GM06990 (cell line): ENCODE measurements at places on chromosomes 11 and 22.

DNA sequence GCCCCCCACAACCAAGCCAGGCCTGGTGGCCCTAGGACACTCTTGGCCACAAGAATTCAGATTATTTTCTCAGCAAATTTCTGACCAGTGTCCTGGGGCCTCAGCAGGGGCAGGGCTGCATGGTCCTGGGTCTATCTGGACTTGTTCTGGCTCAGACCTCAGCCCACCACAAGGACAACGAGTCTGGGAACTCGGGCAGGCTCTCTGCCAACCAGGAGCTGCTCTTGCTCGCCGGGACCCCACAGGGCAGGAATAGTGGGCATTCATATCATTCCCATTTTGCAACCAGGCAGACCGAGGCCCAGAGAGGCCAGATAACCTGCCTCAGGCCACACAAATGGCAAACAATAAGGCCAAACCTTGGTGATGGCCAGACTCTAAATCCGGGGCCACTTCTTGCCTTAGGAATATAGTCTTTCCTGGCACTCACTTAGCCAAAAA, 75.4 kb upstream of the WNT7B start:
- no peak for DNase-seq

- no peak for DNase-seq
Observed at GRCh38 chr22:35838855-35839576, 121.3 kb downstream of the APOL5 start.

GRCh38 chr11:13143486-13144297, 133.9 kb upstream of the BMAL1 start:
- DNase-seq, result no peak

GRCh38 chr11:92865352-92865751, 104.1 kb upstream of the MTNR1B start:
- no peak for DNase-seq

DNA sequence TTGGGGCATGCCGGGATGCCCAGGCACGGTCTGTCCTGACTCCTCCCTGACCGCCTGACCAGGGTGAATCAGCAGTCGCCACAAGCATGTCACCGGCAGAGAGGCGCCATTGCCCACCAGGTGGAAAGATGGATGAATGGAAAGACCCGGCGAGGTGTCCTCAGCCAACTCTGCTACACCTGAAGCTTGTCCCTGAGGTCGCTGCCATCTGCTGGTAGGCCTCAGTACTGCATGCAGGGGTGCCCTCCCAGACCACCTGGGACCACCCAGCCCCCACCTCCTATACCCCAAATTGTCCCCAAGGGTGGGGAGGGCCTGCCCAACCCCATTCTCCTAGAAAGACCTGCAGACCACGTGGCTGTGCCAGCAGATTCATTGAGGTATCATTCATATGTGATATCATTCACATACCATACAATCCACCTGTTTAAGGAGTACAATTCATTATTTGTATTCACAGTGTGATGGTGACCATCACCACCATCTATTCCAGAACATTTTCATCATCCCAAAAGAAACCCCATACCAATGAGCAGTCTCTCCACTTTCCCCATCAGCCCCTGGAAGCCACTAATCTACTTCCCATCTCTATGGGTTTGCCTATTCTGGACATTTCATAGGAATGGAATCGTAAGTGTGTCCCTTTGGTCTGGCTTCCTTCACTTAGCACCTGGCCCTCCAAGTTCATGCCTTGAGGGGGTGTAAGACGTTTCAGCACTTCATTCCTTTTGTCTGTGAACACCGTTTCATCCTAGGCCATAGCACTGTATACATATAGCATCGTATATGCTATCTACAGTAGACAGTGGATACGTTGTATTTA, 17.5 kb downstream of the FGF3 start:
- no peak for DNase-seq

- no peak for DNase-seq
Observed at GRCh38 chr11:124160986-124161385, 22.2 kb upstream of the OR10D3 start.

DNA sequence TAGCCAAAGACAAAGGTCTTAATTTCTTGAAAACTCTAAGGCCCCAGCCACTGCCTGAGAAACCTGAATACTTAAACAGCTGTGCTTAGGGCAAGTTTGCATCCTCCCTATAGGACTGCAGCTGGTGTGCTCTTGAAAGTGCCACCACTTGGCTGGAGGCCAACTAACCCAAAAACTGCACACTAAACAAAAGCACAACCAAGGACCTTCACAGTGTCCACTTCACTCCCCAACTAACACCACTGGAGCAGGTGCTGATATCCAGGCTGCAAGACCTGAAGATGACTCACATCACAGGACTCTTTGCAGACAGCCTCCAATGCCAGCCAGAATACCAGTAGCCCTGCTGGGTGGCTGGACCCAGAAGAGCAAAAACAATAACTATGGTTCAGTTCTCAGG, 357.7 kb upstream of the ARHGAP42 start:
- no peak for DNase-seq
